ENCODE measurements at places on chromosomes 5 and 9.

DNA sequence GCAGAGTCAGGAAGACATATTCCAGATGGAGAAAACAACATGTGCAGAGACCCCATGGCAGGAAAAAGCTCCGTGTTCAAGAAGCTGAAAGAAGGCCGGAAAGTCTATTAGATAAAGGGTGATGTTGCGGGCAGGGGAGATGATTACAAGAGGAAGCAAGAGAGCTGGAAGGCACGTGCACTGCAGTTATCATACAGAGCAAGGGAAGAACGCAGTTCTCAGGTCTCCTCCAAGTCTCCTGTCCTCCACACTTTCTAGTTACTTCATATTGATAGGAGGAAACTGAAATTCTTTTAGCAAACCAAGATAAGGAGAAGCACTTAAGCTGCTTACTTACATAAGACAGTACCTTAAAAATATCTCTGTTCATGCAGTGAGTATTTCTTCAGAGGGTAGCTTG is 58.3 kb upstream of the PLPP6 start:
- DNase-seq = no peak

DNA sequence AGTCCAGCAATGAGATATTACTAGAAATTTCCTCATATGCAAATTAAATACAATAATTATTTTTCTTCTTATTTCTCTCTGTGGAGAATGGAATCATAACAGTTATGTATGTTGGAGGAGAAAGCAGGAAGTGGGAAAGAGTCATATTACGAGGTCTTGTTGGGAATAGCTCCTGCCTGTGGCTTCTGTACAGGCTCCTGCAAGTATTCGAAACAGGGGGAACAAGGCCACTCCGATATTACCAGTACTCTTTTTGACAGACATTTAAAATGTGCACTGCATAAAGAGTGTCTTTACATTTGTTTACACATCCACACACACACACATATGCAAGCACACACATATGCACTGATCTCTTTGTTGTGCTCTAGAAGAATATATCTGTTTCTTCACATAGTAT is 812.0 kb upstream of the ZNF608 start:
- no peak for DNase-seq

- no peak for DNase-seq
Measured at GRCh38 chr5:79122973-79123372, 11.4 kb downstream of the BHMT start.

DNA sequence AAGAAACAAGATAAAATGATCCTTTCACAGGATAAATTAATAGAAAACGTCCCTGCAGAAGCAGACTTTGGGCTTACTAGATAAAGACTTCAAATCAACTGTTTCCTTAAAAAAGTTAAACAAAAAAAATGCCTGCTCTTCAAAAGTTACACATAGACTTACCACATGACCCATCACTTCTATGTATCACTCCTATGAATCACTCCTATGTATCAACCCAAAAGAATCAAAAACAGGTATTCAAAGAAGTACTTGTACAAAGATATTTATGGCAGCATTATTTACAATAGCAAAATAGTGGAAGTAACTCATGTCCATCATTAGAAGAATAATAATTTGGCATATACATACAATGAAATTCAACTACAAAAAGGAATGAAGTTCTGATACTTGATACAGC is 56.3 kb upstream of the PRDM9 start:
- no peak for DNase-seq

Data from naive thymus-derived CD8-positive, alpha-beta T cell (primary cell).